ENCODE measurements at places on chromosomes 1 and 21. TPM values are rescaled to one million over a fixed set of nuclear protein-coding genes. Genes with fewer than 3 reads are reported as not detected.

- DNase-seq: no peak
Measured at GRCh38 chr1:198638441-198638840, 399 bp upstream of the PTPRC start.

- no peak for DNase-seq
Measured at GRCh38 chr1:177307771-177308170, 137.0 kb downstream of the BRINP2 start.

GRCh38 chr1:1528301-1529267, 11.8 kb downstream of the TMEM240 start:
- DNase-seq: no peak

GRCh38 chr1:205204552-205204951, 7.0 kb downstream of the DSTYK start:
- no peak for DNase-seq

DNA sequence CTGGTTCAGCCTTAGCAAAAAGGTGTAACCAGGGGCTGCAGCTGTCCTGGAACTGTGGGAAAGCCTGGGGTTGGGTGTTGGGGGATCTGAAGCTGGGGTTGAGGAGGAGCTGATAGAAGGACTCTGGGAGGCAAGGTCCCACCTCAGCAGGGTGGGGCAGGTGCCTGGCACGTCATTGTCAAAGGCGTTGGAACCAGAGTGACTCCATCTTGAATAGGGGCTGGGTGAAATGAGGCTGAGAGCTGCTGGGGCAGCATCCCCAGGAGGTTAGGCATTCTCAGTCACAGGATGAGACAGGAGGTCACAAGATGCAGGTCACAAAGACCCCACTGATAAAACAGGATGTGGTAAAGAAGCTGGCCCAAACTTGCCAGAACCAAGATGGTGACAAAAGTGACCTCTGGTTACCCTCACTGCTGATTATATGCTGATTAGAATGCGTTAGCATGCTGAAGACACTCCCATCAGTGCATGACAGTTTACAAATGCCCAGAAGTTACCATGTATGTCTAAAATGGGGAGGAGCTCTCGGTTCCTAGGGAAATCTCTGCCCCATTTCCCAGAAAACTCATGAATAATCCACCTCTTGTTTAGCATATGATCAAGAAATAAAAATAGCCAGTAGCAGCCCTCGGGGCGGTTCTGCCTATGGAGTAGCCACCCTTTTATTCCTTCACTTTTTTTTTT, 85.4 kb downstream of the IER5 start:
- no peak for DNase-seq

DNA sequence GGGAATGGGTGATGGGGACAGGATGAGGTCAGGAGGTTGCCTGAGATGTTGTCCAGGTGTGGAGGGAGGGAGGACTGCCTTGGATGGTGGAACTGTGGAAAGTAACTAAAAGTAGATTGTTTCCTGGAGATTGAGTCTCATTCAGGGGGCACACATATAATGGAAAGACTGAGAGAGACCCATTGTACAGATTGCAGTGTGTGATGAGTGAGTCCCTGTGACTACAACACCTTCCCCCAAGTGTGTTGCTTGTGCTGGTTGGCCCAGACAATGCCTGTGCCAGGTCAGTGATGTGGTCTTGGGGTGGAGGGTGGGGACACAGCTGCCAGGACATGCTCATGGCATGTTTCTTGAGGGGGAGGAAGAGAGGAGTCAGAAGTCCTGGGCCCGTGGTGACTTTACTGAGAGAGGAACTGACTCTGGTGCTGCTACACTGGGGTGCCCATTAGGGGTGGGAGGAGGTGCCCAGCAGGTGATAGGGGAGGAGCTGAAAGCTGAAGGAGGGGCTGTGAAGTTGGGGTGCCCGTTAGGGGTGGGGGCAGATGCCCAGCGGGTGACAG, 5.2 kb downstream of the SNAP47 start:
- no peak for DNase-seq

DNA sequence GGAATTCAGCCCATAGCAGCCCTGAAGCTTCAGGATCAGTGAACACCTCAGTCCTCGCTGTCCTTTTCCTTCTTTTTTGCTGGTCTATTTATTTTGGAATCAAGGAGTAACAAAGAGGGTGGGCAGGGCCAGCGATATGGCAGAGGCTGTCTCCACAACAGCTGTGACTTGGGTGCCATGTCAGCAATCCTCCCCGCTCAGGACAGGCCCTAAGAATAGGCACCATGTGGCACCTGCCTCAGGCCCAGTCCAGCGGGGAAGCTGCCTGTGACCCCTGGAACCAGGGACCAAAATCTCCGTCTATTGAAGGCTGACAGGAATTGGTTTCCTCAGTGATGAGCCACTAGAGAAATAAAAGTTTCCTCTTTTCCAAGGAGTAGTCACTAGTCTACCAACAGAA, 58.6 kb upstream of the TNR start:
- no peak for DNase-seq

DNA sequence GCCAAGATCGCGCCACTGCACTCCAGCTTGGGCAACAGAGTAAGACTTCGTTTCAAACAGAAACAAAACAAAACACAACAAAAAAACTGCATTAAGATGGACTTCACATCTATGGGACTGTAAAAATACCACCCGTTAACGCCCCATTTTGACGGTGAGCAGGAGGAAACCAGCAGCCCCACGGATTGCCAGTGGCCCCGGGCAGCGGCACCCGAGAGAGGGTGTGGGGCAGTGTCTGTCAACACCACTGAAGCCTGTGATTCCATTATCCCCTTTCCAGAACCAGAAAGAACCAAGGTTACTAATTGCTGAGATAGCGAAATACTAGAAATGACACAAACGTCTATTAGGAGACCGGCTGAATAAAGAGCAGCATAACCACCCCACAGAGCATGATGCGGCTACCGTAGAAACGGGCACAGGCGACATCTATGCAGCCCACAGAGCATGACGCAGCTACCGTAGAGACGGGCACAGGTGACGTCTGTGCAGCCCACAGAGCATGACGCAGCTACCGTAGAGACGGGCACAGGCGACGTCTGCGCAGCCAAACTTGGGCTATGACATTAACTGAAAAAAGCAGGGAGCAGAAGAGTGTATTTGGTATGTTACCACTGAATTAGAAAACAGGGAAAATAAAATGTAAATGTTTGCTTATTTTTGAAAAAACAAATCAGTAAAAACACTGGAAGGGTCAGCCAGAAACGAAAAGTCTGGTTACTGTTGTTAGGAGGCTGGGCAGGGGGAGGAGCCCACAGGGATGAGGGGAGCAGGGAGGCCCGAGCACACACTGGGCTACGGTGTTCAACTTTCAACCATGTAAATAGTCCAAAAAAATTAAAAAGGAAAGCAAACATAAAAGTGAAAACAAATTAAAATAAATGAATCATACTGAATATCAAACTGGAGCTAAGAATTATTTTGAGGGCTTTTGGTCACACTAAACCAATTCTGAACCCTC, 96.5 kb downstream of the NPHP4 start:
- DNase-seq: no peak

DNA sequence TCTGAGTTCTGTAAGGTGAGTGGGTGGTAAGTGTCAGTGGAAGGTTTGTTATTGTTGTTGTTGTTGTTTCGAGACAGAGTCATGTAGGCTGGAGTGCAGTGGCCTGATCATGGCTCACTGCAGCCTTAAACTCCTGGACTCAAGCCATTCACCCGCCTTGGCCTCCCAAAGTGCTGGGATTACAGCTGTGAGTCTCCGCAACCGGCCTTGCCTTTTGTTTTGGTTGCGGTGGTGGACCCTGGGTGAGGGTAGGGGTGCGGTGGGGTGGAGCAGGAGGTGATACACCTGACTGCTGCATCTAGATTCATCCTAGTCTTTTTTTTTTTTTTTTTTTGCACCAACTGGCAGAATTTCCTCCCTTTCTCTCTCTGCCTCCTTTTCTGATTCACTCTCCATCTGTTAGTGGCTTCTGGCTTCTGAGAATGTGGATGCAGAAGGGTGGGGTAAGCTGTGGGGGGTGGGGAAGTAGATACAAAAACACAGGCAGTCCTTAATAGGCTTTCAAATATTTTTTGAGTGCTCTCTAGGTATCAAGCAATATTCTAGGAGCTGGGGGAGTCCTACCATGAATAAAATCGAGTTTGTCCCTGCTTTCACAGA, 4.6 kb upstream of the GMEB1 start:
- no peak for DNase-seq

DNA sequence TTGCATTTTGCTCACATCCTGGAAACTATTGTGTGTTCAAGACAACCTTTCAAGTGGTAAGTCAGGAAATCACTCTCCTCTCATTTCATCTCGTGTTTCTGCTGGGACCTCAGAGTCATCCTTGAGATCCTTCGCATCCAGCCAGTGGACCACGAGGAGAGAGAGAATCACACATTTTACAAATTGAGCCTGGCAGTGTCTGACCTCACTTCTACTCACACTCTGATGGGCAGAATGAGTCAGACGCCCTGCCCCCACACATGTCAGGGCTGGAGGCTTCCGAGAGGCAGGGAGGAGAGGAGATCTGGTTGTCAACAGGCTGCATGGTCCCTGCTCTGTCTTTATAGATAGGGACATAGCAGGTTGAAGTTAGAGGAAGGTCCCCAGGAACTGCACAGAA, 509.7 kb downstream of the AJAP1 start:
- no peak for DNase-seq

The C1orf87 gene
- not detected for polyA plus RNA-seq

The HSPB7 gene
- polyA plus RNA-seq: not detected

The LIN28A gene
- 0.03 TPM for polyA plus RNA-seq

The LCE1B gene
- polyA plus RNA-seq: not detected

The SPRR2F gene
- not detected for polyA plus RNA-seq

The TCHHL1 gene
- polyA plus RNA-seq: not detected

The PAFAH2 gene
- polyA plus RNA-seq: 7.1 TPM

All from A549 (cell line).